Stimulated activated CD4-positive, alpha-beta T cell treated with anti-CD3 and anti-CD28 coated beads, Interleukin-4, amount 100 ng/mL, for 24 hours (primary cell): ENCODE measurements at places on chromosomes 5 and 9.
A peak's percentile ranks its signal among the peaks of the same experiment; 100 is the strongest.

- peak; percentile 62 for DNase-seq
Observed at GRCh38 chr5:176365351-176366231, at the start of gene ARL10. TSS of gene ARL10 (plus strand) at chr5:176365487. CDS start at chr5:176365564, 77 bp downstream.

DNA sequence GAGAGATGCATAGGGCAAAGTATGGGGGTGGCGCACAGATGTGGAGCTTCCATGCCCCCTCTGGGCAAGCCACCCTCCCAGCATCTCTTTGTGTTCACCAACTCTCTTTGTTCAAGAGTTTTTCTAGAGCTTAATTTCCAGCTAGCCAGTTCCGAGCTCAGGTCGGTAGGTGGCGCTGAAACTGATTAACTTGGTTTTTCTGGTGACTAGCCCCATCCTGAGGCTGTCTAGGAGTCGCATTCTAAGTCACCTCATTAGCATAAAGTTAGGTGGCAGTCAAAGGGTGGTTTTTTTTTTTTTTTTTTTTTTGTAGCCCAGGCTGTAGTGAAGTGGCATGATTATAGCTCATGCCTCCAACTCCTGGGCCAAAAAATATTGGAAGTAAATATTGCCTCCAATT lies 476.4 kb downstream of the KDM4C start:
- peak; percentile 18 for DNase-seq

GRCh38 chr5:120600639-120601038 lies 136.5 kb downstream of the PRR16 start:
- no peak for DNase-seq

DNA sequence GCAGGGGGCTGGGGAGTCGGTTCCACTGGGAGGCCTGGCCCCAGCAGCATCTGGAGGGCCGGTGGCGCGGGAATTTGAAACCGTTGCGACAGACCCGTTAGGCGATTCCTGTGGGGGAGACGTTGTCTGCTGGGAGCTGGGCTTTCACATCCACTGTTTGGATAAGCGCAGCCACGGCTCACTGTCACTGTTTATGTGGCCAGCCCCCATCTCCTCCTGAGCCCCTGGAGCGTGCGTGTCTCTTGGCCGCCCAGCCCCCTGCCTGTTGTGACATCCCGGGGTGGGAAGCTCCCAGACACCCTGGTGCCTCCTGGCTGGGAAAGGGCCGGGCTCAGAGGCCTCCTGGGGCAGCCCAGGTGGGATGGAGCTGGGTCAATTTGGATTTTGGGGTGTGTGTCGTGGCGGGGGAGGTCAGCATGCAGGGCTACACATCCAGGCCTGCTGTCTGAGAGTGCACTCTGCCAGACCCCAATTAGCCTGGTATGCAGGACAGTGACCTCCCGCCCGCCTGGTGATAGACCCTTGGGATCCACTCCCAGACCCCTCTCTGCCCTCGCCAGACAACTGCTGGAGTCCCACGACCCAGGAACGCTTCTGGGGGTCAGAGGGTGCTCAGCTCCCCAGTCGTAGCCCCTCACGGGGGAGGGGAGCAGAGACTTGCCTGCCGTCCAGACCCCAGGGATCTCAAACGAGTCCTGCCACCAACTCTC lies 62.0 kb upstream of the RNU6ATAC start:
- DNase-seq, result no peak

GRCh38 chr9:88792502-88792901 lies 198.8 kb upstream of the S1PR3 start:
- no peak for DNase-seq

DNA sequence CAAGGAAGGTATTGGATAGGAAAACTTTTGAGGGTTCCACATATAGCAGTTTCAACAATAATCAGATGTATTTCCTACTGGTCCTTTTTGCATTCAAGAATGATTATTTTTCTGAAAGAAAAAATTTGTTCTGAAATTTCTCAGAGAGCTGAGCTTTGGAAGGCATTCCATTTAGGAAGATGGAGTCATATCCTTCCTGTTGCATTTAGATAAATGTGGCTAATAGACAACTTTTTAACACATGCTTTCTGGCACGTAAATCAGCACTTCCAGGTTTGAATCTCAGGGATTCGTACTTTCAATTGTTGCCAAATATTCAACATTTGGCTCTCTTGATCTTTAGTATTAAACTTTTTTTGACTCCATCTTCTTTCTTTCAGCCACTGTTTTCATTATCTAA lies 24.8 kb upstream of the TLR4 start:
- DNase-seq, result no peak

DNA sequence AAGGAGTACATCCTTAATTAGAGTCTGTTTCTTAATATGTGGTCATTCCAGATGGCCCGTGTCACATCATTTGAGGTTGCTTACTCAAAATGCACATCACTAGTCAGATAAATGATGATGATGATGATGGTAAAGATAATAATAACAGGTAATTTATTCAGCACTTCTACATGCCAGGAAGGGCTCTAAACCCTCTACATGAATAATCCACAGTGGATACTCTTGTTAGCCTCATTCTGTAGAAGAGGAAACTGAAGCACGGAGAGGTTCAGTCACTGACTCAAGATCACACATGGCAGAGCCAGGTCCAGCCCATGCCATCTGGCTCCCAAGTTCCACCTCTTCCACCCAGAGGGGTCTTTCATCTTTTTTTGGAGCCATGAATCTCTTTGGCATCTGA lies 11.7 kb downstream of the SH3PXD2B start:
- DNase-seq, result no peak

DNA sequence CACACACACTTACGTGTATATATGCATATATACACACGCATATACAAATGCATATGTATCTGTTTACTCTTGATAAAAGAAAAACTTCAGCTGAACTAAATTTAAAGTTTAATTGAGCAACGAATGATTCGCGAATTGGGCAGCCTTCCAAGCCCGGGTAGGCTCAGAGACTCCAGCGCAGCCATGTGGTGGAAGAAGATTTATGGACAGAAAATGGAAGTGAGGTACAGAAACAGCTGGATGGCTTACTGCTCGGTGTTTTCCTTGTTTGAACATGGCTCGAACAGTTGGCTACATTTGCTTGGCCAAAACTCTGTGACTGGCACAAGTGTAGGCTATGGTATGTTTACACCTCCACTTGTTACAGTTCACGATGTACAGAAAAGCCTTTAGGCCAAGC lies 239.3 kb upstream of the PRDM9 start:
- no peak for DNase-seq

DNA sequence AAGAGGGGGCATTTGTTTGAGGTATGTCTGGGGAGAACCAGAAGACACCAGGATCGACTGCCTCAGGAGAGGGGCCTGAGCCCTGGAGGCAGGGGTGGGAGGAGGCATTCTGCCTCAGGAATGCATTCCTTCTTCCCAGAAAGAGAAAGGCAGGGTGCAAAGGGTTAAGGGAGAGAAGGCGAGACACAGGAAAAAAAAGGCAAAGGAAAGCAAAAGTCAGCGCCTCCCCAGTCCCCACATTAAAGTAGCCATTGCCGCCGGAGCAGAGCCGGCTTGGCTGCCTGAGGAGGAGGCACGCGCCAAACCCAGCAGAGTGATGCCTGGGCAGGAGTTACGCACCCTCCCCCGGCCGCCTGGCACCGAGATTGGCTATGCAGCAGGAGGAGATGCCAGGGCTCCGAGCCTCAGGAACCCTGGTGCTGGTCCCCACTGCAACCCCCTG lies 123.8 kb upstream of the PHYKPL start:
- no peak for DNase-seq

DNA sequence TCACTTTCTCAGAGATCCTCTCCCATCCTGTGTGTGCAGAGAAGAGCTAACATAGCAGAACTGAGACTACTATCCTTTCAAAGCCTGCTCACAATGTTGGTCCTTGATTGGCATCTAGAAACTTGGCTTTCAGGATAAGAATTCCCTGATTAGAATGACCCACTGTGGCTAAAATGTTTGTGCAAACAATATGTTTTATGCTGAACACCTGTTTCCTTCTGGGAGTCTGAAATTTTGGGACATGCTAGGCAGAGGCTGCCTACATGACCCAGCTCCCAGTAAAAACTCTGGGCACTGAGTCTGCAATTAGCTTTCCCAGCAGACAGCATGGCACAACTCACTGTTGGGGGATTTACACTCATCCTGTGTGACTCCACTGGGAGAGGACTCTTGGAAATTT lies 78.9 kb downstream of the CFAP95 start:
- DNase-seq, result no peak

DNA sequence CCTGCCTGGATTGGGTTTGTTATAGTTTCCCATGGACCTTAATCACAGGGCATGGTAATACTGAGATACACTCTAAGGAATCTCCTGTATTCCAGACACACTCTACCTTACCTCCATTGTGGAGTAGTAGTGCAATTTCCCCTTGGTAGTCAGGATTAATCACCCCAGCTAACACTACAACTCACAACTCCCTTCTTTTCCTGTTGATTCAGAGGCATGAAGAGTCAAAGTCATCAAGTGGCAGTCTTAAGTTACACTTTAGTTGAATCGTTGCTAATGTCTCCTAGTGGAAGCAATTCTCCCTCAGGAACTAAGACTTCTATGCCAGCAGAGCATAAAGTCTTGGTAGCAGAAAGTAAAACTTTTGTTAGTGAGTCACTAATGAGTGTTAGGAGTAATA lies 122.7 kb upstream of the APC start:
- DNase-seq, result no peak

DNA sequence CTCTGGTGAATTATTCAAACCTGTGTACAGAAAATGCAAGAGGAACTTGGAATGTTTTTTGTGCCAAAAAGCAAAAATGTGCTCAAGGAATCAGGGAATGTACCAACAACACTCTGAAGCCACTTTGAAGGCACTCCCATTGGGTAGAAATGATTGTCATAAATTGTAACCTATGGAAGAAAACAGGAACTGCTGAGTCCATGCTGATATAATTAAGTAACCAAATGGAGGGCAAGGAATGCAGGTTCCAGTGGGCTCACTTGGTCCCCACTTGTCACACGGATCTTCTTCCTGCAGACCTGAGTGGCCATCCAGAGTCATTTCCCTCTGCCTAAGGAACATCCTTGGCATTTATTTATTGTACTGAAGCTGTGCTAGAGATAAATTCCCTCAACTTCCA lies 2.9 kb upstream of the LCN6 start:
- DNase-seq, result no peak

GRCh38 chr5:17305964-17306725 lies 88.7 kb downstream of the BASP1 start:
- DNase-seq, result no peak
